ENCODE measurements at places on chromosomes 2 and 18.

- no peak for DNase-seq
Observed at GRCh38 chr2:126300348-126300747, 355.6 kb upstream of the GYPC start.

GRCh38 chr2:96159084-96159830, 14.0 kb upstream of the DUSP2 start:
- DNase-seq: peak; percentile 37

DNA sequence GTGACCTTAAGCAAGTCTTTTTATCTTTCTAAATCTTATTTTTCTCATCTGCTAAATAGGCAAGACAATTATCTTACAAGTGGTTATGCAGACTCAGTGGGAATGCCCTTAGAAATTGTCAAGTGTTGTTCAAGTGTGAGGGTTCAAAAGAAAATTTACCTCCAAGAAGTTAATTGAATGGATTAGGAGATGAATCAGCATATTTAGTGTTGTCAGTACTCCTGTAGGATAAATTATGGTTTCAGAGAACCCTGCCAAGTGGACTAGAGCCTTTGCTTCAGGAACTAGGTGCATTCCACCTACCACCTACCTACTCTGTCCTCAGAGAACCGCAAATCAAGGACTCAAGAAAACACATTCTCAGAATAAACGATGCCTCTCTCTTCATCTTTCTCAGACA, 69.8 kb upstream of the KCTD1 start:
- DNase-seq: no peak

- no peak for DNase-seq
Observed at GRCh38 chr18:9039441-9040071, 62.9 kb upstream of the NDUFV2 start.

DNA sequence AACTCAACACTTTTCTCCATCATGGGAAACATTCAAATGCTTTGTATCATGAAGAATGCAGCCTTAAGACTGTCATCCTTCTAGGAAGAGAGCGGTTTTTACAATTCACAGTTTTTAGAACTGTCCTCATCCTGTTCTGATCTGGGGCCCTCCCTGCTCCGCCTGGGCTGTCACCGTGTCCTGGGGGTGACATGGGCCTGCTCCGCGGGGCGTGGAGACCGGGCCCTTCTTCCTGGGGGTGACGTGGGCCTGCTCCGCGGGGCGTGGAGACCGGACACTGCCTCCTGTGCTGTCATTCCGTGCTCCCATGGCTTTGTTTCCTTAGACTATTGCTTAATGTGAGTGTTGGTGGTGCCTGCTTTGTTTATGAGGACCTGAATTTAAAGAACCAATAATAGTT, 122.8 kb downstream of the TMEM18 start:
- DNase-seq: no peak

All from activated CD4-positive, alpha-beta T cell treated with anti-CD3 and anti-CD28 coated beads, Interleukin-2, amount 10 ng/mL, durations not matched to agents 7 days and 5 days (primary cell).